ENCODE measurements at places on chromosomes 6 and 20.

DNA sequence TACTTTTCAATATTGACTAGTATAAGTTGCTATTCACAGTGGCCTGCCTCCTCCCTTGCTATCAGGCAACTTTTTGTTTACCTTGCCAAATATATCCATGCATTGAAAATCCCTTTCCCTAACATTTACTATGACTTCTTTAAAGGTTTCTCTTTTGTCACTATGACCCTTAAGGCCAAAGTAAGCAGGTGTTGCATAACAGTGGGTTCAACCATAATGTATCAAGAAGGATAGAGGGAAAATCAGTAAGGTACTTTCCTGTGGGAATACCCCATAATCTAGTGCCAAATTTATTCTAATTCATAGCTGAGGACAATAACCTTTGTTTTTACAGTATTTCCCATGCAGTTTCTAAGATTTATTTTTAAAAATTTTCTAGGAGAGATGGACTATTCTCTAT lies 527.6 kb downstream of the CDKAL1 start:
- DNase-seq: no peak

GRCh38 chr6:97703661-97704060 lies 420.6 kb upstream of the MMS22L start:
- DNase-seq: no peak

DNA sequence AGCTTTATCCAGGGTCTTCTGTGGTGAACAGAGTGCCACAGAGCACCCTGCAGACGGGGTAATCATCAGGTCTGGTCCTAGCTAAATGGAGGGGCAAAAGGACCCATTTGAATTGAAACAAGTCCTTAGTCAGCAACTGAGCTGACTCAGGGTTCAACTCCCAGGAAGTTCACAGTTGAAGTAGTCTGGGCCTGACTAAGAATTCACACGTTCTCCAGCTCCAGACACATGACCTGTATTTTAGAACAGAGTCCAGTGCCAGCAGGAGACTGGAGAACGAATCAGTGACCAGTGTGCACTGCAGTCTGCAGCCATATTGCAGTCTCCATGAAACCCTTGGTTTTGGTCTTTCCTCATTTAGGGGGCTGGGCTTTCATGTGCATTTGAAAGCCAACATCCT lies 85.2 kb downstream of the ELOVL4 start:
- DNase-seq: no peak

DNA sequence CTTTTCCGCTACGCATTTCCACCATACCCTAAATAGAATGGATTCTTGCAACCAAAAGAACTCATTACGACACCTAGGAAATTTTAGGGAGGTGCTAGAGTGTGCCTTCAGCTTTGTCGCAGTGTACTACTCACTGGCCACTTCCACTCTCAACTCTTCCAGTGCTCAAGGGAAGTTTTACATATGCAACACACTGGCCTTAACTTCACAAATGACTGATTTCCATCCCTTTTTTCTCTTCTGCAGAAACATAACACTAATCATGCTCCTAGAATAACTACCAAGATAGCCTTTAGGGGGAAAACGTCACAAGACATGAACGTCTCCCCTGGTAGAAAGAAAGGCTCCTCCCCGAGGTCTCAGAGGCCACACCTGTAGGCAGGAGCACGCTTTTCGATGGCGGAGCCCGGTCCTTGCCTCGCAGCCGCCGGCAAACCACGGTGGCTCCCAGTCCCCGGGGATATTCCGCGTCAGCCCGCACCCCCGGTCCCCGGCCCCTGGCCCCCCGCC lies 584 bp downstream of the LYRM4 start:
- DNase-seq: peak; percentile 81

DNA sequence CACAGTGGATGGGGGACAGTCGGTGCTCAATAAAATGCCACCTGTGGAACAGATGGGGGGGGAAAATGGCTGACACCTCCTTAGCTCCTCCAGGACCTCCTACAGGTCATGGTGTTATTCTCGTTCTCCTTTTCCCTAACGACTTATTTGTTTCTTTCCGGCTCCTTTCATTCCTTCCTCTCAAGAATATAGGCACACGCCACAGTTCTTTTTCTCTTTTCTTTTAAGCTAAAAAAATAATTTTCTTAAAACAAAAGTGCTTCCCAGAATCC lies 1.4 kb upstream of the RNASET2 start:
- no peak for DNase-seq

GRCh38 chr6:142856624-142857232 lies 88.2 kb downstream of the HIVEP2 start:
- peak; percentile 65 for DNase-seq

- DNase-seq: no peak
These were observed 148.0 kb upstream of the KCNK16 start for GRCh38 chr6:39470506-39470905.

GRCh38 chr6:37603284-37603683 lies 94.4 kb downstream of the MDGA1 start:
- DNase-seq: no peak

GRCh38 chr20:2653556-2654383 lies 1.3 kb downstream of the NOP56 start:
- no peak for DNase-seq

DNA sequence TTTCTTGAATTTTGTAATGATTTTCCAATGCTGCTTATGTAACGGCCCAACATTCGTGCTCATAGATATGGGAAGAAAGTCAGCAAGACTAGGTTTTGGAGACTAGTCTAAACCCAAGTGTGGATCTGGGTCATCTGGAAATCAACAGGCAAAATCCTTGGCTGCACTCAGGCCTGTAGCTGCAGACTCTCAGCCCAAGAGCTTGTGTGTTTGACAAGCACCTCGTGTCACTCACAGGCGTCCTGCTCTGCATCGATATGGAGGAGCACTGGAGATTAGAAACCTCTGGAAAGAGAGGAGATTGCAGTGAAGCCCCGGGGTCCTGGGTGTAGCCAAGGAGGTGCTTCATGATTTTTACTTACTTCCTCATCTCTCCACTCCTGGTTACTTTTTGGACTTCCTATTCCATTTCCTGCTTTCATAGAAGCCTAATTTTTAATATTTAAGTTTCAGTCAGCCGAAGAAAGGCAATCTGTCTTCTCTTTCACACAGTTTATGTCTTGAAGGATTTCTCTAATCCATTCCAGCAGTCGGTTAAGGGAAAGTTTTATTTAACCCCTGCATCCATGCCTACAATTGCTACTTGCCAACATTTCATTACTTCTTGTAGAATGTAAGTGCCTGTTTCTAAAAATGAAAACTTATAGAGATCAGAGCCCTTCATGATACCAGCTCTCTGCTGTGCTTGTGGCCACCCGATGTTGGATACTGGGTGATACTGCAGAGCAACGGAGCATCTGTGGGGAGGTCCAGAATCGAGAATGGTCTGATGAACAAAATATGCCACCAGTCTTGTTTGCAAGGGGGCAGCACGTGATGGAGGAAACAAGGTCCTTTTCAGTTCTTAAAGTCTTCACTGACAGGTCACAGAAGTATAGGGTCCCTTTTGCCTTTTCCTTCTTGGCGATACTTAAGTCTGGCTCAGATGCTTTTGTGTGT lies 296.3 kb downstream of the QKI start:
- no peak for DNase-seq

DNA sequence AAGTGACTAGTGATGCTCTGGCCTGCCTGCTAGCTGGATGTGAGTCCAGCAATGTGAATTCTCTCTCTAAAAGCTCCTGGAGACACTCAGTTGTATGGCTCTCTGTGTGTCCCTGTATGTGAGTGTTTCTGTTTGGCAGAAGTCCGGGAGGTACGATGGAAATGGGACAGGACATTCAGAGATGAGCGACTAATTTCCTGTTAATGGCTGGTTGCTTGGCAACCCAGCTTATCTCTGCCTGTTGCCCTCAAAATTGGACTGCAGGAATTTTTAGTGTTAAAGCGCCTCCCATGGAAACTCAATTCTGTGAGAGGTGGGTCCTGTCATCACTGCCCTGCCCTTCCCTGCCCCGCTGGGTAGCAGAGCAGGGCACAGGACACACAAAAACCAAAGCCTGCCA lies 136.8 kb upstream of the LRFN2 start:
- no peak for DNase-seq

GRCh38 chr6:6635291-6635690 lies 46.8 kb downstream of the LY86 start:
- DNase-seq: no peak

DNA sequence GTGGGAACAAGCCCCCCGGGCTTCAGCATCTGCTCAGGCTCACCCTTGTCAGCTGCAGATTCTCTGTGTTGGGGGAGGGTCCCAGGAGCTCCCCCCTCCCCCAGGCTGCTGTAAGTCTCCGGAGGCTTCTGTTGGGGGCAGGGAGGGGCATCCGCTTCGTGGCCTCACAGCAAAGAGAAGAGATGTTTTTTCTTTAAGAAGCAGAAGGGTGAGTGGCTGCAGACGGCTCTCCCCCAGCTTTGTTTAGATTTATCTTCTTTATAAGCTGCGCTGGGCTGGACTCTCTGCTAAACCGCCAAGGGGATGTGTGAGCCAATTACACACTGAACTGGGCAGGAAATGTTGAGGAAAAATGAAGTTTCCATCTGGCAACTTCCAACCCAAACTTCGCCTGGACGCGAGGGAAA lies 48.7 kb upstream of the GATA5 start:
- no peak for DNase-seq

DNA sequence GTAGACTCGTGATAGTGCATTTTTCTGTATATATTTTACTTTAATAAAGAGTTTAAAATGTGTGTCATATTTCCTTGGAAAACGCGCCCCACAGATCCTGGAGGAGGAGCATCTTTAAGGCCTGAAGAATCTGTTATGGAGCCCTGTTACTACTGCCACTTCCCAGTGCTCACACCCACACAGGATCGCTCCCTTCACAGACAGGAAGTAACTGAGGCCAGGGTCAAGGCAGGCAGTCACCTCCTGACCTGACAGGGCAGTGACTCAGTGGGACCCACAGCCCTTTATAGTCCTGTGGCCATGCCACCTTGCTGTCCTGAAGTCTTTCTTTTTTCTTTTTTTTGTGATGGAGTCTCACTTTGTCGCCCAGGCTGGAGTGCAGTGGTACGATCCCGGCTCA lies 9.0 kb downstream of the RRBP1 start:
- DNase-seq: no peak

DNA sequence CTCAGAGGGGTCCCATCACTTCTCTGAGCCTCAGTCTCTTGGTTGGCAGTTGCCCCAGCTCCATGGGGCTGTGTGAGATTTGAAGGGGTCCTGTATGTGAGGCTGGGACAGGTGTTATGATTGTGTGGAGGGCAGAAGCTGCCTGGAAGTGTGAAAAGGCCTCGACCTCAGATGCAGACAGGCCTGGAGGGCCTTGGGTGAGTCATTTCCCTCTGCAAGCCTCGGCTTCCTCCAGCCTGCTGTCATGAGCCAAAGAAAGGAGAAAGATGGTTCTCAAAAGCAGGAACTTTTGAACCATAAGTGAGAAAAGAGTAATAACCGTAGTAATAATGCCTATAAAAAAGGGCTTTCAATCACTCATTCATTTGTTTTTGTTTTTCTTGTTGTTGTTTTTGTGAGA lies 37.5 kb downstream of the SNAI1 start:
- peak; percentile 45 for DNase-seq

- no peak for DNase-seq
These were observed 110.6 kb downstream of the FNDC1 start for GRCh38 chr6:159279790-159280277.

DNA sequence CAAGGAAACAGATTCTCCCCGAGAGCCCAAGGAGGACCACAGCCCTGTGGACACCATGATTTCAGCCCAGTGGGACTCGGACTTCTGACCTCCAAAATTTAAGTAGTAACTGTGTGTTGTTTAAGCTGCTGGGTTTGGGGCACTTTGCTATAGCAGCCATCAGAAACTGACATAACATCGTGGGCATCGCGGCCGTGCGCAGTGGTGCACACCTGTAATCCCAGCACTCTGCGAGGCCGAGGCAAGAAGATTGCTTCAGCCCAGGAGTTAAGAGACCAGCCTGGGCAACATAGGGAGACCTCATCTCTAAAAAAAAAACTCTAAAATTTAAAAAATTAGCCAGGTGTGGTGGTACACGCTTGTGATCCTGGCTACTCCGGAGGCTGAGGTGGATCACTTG lies 175.8 kb downstream of the PREX1 start:
- no peak for DNase-seq

DNA sequence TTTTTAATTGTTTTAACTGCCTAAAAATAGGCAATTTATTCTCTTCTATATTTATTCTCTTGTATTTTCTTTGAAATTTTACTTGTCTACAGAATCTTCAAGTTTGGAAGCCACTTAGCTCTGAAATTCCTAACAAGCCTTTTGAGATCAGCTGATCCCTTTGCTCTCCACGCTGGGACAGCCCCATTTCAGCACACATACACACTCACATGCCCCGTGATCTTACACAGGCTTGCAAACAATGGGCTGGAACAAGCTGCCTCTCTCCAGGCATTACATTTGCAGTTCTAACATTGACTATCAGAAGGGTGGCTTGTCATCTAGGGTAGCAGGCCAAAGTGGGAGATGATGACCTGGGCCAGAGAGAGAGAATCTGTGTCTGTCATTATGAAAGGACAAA lies 62.1 kb upstream of the RAB32 start:
- DNase-seq: no peak

GRCh38 chr6:169046483-169047192 lies 207.0 kb downstream of the THBS2 start:
- no peak for DNase-seq

GRCh38 chr6:46760925-46761324 lies 14.2 kb downstream of the ANKRD66 start:
- DNase-seq: no peak

DNA sequence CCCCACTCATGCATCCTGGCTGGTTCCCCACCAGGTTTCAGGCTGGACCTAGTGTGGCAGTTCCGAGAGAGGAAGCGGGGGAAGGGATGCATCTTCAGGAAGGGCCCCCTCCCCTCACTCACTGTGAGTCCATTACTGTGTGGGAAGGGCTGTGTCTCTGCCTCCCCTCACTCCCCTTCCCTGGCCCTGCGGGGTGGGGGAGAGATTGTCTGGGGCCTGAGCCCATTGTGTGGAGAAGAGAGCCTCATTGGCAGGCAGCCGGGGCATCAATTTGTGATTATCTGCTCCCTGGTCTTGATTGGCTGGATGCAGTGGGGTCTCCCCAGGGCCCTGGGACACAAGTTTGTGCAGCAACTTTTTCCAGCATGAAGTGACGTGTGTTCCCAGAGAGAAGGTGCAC lies 4.1 kb upstream of the MYT1 start:
- no peak for DNase-seq

DNA sequence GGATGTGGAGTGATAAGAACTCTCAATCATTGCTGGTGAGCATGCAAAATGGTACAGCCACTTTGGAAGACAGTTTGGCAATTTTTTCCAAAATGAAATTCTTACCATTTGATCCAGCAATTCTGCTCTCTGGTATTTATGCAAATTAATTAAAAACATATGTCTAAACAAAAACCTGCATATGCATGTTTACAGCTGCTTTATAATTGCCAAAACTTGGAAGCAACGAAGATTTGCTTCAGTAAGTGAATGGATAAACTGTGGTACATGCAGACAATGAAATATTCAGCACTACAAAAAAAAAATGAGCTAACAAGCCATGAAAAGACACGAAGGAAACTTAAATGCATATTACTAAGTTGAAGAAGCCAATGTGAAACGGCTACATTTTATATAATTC lies 55.5 kb upstream of the SMLR1 start:
- DNase-seq: no peak

- DNase-seq: no peak
These were observed at the start of gene PDE10A for GRCh38 chr6:165662749-165663376. PDE10A (minus strand) TSS chr6:165663241; CDS start chr6:165662811, 430 bp downstream.

GRCh38 chr6:53410508-53411258 lies 61.9 kb upstream of the ELOVL5 start:
- DNase-seq: peak; percentile 69

GRCh38 chr6:91366781-91367180 lies 779.9 kb upstream of the MAP3K7 start:
- no peak for DNase-seq
